ENCODE measurements at places on chromosomes 5 and 9. TPM values are rescaled to one million over a fixed set of nuclear protein-coding genes. Genes with fewer than 3 reads are reported as not detected.

DNA sequence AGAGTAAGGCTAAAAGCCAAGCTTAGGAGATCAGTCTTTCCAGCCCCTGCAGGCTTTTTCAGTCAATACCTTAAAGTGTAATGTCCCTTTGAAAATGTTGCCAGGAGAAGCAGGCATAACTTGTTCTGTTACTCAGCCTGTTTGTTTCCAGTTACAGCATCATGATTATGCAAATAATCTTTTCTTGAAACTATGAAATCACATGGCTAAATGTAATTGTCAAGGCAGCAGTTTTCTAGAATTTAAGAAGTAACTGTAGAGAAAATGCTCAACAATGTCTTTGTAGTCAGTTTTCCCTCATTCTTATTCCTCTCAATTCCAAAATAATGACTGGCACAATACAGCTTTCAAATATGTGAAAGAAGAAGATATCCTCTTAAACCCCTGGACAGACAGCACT is 1.9 kb upstream of the GPR107 start:
- no peak for DNase-seq

DNA sequence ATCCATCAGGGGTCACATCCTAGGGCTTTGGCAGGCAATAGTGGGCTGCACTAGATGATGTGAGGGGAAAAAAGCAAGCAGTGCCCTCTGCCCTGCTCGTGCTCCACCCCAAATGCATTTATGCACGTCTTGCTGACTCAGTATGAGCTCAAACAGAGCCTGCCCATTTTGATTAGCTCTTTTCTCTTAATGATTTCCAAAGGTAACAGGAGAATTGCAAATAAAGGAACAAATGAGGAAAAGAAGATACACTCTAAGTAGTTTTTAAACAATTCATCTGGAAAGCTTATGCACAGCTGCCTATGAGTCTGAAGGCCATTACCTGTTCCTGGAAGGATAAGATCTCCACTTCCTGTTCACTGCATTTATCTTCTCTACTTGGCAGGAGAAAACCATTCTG is 364.2 kb downstream of the TMEM232 start:
- no peak for DNase-seq

- DNase-seq: no peak
Measured at GRCh38 chr9:135791431-135792267, 89.7 kb downstream of the KCNT1 start.

The ANKRD20A1 gene
- polyA plus RNA-seq: not detected

The TNFSF15 gene
- 2.8 TPM for polyA plus RNA-seq

The KCNIP1 gene
- polyA plus RNA-seq: not detected
